ENCODE measurements at places on chromosomes 6 and 20.
A peak's percentile ranks its signal among the peaks of the same experiment; 100 is the strongest.

GRCh38 chr6:43268355-43268700 lies 25.0 kb downstream of the TTBK1 start:
- DNase-seq: no peak

- DNase-seq: no peak
These were observed 38.5 kb downstream of the RBM38 start for GRCh38 chr20:57429580-57430200.

GRCh38 chr6:90709431-90709996 lies 122.6 kb upstream of the MAP3K7 start:
- no peak for DNase-seq

DNA sequence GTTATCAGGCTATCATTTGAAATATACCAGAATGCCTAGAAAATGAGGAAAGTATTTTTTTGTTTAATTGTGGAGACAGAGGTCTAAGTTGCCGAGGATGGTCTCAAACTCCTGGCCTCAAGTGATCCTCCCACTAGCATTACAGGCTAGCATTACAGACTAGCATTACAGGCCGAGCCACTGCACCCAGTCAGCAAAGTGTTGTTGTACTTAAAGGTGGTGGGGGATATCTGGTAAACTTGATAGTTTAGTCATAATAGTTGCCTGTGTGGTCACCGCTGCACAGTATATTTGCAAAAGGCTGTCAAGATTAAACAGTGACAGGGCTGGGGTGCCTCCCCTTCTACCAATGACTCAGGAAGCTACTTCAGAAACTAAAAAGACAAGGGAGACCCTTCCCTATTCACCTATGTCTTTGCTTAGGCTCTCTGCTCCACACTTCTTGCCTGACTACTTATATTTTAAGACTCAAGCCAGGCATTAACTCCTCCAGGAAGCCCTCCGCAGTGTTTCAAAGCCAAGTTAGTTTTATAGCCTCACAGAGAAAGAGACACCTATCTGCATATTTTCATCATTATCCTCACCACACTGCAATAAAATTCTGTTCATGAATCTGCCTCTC lies 3.1 kb upstream of the AKIRIN2 start:
- no peak for DNase-seq

- no peak for DNase-seq
These were observed 48.2 kb upstream of the BEND6 start for GRCh38 chr6:56906752-56907151.

DNA sequence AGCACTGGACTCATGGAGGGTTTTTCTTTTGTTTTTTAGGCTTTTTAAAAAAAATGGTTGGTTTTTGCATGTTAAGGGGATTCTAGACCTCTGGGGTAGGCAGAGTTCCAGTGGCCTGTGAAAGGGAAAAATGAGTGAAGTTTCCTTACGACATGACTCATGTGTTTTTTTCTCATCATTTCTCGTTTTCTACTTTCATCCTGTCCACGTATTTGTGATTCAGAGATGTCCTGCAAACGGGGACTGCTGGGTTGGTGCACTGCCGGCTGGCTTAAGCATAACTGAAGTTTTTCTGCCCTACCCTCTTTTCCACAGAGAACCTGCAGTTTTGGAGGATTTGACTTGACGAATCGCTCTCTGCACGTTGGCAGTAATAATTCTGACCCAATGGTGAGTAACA lies 182.3 kb downstream of the SASH1 start:
- DNase-seq: peak; percentile 78

DNA sequence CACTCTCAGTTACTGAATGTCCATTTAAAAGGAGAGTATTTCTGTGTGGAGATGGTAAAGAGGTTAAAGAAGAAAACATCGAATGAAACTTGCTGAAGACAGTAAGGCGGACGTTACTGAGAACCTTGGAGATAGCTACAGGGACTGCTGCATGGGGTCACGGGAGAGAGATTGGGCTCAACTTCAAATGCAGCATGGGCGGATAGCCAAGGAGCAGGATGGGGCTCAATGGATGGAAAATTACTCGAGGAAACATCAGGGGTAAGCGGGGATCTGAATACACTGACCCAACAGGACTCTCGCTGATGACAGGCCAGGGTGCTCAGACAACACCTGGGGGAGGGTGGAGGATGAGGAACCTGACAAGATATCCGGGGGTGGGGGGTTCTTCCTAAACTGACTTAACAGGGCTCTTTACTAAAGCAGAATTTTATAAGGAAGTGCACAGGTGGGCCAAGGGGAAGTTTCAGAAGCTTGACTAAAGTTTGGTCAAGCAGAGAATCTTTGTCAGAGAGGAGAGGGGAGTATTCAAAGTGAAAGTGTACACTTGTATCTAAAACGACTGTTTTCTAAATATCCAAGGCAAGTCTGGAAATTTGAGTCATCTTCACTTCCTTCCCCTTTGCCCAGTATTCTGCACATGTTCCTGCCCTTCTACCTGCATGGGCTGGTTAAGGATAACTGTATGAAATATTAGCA lies 22.8 kb downstream of the ECT2L start:
- DNase-seq: no peak

GRCh38 chr20:24337069-24337468 lies 132.4 kb upstream of the SYNDIG1 start:
- no peak for DNase-seq

- DNase-seq: no peak
These were observed 40.4 kb downstream of the SCAF8 start for GRCh38 chr6:154773610-154774089.

DNA sequence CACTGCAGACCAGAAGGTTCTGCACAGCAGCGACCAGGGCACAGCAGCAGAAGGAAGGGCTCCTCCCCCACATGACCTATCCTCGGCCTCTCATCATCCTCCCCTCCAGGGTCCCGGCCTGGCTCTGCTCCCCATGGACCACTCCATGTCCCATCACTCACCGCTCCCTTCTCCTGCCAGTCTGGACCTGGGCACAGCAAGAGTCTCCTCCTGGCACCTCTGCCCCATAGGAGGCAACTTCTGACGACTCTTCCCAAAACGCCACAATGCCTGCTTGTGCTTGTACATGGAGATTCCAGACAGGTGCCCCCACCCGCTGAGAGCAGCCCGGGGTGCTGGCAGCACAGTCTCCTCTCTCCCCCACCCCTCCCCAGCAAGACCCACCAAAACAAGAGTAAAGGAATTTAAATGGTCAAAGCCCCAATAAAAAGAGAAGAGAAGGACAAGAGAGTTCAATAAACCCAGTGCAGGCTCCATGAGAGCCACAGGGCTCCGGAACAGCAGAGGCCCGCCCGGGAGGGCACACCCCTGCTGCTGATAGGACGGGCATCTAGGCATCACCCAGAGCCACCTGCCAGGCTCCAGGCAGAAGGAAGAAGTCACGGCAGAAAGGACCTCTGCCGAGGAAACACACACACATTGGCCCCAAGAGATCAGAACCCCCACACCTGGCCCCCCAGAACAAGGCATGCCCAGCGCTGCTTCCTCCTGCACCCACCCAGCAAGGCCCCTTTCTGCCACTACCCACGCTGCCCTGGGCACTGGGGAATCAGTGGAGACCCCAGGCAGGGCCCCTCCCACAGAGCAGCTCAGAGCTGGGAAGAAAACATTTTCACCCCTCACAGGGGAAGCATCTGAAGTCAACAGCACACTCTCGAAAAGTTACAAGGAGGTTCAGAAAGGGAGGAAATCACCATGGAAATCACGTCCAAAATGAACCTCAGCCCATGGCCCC lies 15.2 kb downstream of the TAF4 start:
- DNase-seq: no peak

DNA sequence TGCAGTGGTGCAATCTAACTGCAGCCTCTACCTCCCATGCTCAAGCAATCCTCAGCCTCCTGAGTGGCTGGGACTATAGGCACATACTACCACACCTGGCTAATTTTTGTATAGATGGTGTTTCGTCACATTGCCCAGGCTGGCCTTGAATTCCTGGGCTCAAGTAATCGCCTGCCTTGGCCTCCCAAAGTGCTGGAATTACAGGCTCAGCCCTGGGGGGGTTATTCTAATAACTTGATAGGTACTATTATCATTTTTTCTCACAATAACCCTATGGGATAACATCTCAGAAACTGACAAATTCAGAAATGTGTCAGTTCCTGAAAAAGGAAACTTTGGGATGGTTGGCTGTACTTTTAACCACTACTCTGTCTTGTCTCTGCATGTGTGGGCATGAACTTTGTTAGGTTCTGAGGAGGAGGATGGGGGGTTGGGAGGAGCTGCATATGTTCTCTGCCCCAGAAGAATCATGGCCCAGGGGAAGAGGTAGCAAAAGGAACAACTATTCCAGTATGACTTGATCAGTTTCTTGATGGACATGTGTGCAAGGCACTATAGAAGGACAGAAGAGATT lies 169.9 kb downstream of the CARMIL1 start:
- no peak for DNase-seq

- peak; percentile 90 for DNase-seq
These were observed 1.1 kb upstream of the JAG1 start for GRCh38 chr20:10674684-10675449.

DNA sequence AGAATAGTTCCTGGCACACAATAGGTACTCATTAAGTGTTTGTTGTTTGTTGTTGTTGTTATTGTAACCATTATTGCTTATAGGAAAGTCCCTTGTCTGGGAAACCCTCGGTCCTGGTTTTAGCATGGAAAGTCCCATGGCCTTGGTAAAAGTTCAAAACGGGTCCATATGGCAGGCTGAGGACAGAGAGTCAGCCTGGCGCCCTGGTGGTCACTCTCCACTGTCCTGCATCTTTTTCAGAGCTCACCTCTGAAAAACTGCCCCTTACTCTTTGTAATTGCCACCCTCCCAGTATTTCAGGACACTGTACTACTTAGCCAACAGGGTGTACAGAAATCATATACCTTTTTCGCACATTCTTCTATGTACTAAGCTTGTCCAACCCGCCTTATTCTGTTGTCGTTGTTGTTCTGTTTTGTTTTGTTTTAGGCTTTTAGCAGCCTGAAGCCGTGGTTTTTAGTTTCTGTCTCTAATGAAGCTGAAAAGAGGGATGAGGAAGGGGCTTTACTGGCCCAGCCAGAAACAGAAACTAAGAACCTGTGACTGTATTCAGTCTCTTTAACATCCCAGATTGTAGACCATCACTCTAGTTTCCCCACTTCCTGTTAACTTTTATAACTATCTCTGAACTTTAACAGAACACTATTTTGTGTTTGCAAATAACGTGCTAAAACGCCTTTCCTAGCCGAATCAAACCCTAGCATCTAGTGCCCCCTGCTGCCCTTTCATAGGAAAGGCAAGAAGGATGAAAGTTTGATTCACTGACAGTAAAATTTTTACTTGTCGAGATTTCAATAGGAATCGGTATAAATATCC lies 7.6 kb upstream of the TMEM14A start:
- DNase-seq: no peak

GRCh38 chr20:47606983-47607613 lies 105.4 kb downstream of the NCOA3 start:
- no peak for DNase-seq

- DNase-seq: peak; percentile 64
These were observed 642 bp downstream of the NKX2-2 start for GRCh38 chr20:21513181-21513663.

- DNase-seq: no peak
These were observed 39.5 kb upstream of the ZFAND3 start for GRCh38 chr6:37779902-37780628.

DNA sequence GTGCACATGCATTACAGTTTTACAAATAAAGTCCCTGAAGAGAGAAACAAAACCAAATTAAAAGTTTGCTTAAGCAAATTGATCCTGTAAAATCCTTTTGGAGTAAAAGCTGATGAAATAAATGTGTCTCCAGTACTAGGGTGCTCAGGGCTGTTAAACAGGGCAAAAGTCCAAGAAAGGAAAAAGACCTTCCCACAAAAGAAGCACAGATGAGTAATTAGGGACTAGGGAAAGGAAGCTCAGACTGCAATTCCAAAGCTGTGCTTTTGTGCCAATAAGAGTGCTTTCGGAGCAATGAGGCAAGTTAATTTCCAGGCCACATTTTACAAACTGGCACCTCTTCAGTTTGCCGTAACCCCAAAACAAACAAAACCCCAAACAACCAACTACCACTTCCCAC lies 10.4 kb upstream of the RNF182 start:
- DNase-seq: no peak

- DNase-seq: peak; percentile 26
These were observed 40.5 kb upstream of the ZNF831 start for GRCh38 chr20:59123011-59123677.

- DNase-seq: no peak
These were observed 759.8 kb upstream of the CITED2 start for GRCh38 chr6:140134224-140134623.

DNA sequence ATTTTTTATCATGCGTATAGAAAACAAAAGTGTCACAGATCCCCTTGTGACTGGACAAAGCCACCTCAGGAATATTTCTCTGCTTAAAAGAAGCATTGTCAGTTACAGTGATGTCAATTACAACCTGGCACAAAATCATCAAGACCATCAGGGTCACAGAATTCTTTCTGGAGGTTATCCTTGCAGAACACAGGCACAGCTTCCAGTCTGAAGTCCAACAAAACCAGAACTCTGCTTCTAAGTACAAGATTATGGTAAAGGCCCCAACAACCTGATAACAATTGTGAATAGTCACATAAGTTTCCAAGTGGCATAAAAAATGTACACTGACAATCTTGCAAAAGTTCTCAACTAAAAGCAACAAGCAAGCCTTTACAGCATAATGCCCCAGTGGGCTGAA lies 21.0 kb downstream of the PLAGL2 start:
- no peak for DNase-seq

GRCh38 chr6:137106183-137106582 lies 61.4 kb upstream of the IL20RA start:
- no peak for DNase-seq

- no peak for DNase-seq
These were observed 66.8 kb downstream of the TBC1D7 start for GRCh38 chr6:13261464-13261994.

- no peak for DNase-seq
These were observed 1.1 kb downstream of the BMP5 start for GRCh38 chr6:55874316-55874715.

GRCh38 chr6:125107896-125108295 lies 45.7 kb upstream of the TPD52L1 start:
- no peak for DNase-seq

DNA sequence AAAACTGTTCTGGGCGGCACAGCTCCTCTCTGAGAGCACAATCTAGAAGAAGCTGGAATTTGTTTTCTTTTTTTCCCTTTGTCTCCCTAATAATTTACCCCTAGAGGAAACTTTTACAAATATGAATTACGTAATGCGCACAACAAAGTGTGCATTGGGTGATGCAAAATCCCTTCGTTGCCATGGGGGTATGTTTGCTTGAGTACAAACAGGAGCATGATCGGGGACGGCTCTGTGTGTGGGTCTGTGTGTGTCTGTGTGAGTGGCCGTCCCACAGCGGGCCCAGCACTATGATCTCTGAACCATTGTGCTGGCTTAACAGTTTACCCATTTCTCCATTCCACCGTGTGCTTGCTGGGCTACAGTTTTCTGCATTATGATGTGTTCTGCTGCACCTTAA lies 278.2 kb downstream of the CDC5L start:
- DNase-seq: no peak
